Ureter (tissue), 1 donor: ENCODE measurements at places on chromosomes 5 and 9.

DNA sequence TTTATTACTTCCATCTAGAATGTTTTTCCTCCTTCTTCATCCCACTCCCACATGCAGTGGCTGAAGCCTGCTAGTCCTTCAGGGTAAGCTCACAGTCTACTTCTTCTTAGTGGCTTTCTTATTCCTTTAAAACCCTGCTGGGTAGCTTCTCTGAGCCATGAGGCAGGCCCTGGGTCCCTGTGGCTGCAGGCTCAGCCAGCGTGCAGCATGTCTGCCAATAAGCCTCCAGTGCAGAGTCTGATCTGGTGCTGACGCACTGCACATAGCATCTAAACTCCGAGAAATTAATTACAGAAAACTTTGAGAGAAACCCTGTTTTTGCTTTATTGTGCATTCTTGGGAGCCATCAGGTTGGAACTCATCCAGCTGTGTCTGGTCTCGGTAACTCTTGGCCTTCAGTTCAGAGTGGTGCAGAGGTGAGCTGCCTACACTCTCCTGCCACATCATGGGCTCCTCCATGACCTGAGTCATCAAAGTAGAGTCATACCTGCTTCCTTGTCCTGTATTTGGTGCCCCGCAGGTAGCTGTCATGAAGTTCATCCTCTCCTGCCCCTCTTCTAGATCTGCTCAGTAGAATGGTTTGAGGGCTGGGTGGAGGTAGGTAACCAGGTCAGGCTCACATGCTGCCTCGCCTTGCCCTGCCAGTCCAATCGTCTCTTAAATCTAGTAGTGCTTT lies 339.4 kb downstream of the KDM4C start:
- DNase-seq = no peak

DNA sequence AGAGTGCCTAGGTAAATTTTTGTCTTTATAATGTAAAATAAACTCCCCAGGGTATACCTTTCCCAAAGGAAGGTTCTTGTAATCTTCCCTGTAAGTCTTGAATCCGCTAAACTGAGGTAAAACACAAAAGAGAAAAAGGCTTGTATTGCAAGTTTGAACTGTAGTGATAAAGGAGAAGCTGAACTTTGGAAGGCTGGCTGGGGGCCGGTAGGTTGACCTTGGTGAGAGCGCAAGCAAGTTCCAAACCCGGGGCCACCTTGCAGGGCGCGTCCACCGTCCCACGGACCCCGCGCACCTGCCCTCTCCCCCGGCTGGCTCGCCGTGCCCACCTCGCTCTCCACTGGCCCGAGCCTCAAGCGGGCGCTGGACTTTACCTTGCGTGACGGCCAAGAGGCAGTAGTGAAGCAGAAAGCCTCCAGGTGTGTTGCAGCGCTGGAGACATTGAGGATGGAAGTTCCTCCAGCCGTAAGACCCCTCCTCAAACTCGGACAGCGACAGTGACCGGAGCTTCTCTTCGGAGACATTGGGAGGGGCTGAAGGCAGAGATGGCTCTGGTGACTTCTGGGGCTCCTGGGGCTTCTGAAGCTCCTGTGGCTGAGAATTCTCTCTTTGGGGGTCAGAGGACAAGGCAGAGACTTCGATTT lies 428 bp downstream of the SLCO4C1 start:
- no peak for DNase-seq

DNA sequence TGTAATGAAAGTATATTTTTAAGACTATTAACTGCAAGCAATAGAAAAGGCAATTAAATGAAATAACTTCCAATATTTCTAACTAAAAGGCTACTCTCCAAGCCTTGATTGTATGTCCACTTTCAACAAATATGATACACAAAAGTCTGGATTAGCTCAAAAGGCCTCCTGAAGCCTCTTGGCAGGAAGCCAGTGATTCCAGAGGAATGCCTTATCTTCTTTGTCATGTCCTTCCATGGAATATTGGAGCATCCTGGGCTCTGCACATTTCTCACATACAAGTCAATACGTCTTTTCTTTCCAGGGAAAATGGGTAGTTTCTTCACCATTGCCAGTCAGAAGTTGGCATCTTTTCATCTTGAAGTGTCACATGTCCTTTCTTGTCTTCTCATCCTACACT lies 357.8 kb downstream of the KDM4C start:
- DNase-seq = no peak

GRCh38 chr5:45281081-45281480 lies 415.1 kb downstream of the HCN1 start:
- DNase-seq = no peak

DNA sequence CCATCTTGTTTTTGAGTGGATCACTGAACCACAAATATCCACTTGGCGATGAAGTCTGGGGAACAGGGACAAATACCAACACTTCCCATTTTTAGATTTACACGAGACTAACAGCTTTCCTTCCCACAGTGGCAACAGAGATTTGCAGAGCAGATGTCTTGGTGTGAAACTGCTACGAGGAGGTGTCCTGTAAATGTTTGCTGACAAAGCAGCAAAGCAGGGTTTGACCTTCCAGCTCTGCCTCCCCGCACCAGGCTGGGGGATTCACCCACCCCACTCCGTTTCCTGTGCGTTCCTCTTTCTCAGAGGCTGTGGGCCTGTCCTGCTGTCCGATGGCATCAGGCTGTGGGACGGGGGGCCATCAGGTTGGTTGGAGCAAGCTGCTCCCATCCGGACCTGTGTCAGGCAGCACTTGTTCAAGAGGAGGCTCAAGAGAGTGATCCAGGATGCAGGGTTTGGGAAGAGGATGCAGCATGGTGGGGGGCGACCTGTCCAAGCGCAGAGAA lies 693 bp upstream of the RGS3 start:
- no peak for DNase-seq

DNA sequence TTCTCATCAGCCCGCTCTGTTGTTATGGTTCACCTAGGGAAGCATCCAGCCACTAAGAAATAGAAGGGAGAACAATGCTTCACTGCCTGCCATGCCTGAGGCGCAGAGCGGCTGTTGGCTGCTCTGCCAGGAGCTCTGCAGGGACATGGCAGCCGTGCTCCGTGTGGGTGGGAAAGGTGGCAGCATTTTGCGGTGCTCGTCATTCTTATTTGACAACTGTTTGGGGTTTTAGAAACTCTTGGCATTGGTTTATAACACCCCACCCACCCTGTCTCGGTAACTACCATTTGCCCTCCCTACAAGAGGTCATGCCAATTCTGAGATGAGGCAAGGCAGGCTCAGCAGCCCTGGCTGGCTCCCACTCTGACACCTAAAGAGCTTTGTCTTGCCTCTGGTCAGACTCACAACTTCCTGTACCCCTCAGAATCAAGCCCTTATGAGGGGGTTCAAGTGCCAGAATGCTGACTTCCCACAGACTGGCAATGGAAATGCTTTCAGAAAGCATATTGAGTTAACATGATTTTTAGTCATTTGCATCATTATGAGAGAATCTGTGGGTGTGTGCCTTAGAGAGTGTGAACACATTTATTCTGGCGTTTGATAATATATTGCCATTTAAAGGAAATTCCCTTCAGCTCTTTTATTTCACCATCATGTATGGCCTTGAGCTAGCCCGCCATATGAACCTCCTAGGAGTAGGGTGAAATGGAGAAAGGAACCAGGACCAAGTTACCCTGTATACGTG lies 288.0 kb upstream of the ANKRD55 start:
- DNase-seq = no peak

- no peak for DNase-seq
These were observed 214.2 kb downstream of the FSTL4 start for GRCh38 chr5:133397990-133398645.

DNA sequence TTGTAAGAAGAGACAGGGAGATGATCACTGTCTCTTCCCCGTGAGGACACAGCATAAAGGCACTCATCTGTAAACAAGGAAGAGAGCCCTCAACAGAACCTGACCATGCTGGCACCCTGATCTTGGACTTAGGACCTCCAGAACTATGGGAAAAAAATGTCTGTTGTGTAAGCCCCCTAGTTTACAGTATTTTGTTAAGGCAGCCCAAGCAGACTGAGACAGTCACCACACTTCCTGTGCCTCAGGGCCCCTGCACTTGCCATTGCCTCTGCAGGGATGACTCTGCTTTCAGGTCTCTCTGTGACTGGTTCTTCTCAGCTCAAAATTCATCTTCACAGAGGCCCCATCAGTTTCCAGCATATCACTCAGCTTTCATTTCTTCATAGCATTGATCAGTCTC lies 372.1 kb downstream of the TLE1 start:
- no peak for DNase-seq

- DNase-seq = no peak
These were observed 147.5 kb downstream of the CSNK1G3 start for GRCh38 chr5:123659495-123659894.
